ENCODE measurements at places on chromosomes 3 and 15.

DNA sequence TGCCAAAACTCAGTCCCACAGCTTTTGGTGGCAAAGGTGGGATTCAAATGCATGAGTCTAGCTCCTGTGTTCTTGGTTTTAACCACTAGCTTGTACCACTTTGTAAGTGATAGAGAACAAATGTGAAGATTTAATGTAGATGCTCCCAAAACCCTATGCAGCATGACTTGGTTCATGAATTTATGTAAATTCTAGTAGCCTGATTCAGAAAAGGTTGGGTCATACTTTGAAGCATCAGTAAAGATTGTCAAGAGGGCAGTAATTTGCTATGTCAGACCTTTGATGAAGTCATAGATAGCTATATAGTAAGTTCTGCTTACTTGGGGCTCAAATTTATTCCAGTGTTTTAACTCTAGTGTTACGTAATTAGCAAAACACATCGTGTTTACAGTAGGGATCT is 75.6 kb downstream of the VPS8 start:
- DNase-seq, result no peak

GRCh38 chr3:126205717-126206655 is 25.6 kb upstream of the ALDH1L1 start:
- no peak for DNase-seq

- DNase-seq, result no peak
Measured at GRCh38 chr15:77285057-77285997, 134.6 kb downstream of the PEAK1 start.

GRCh38 chr3:169179722-169180121 is 483.8 kb downstream of the MECOM start:
- DNase-seq, result no peak

- DNase-seq, result no peak
Measured at GRCh38 chr15:85312486-85312885, 67.9 kb upstream of the AKAP13 start.

DNA sequence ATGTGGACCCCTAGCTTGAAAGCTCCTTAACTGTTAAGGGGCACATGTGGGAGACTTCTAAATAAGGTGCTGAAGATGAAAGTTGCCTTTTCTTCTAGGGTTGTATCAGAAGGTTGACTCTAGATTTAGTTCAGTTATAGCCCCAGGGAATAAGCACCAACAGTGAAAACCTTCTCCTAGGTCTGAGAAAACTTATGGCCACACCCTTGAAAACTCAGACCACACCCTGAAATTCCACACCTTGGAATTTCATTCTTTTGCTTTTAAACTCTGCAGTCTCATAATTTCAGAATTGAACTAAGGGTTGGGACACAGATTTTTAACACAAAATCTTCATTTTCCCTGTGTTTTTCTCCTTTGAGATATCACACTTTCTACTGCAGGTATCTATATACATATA is 355.8 kb upstream of the IL12A start:
- DNase-seq, result no peak

DNA sequence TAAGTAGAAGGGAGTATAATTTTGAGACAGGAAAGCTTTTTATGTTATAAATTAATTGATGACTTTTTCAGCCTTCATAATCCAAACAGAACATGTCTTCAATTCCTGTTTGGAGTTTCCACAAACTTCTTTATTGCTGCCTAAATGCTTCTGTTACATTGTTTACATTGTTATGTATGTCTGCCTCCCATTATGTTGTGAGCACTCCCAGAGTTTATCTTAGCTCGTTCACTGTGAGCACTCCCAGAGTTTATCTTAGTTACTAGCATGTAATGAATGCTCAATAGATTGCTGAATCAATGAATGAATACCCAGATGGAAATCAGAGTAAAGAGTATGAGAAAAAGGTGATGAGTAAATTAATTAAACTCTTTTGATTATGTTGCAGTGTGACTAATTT is 1178.0 kb downstream of the ROBO1 start:
- DNase-seq, result no peak

All from activated CD8-positive, alpha-beta memory T cell treated with anti-CD3 and anti-CD28 coated beads, Interleukin-2, amount 50 U/mL, for 4 hours (primary cell).